Tibial nerve (tissue), 4 donors: ENCODE measurements at places on chromosomes 12 and 14.

GRCh38 chr12:15706010-15706676 lies 83.0 kb downstream of the EPS8 start:
- DNase-seq = no peak

DNA sequence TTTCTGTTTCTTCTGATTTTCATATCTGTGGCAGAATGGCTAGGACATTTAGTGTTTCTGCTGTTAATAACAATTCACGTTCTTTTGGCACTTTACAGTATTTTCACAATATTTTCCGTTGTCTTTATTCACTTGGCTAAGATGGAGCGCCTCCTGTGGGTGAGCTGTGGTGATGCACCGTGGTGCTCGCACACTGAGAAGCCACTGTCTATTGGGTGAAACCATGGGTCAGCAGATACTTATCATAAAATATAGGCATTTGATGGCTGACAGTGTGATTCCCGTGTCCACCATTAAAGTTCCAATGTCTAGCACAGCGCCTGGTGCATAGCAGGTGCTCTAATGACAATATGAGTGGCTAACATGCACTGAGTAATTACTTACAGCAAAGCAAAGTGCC lies 141.8 kb downstream of the VRK1 start:
- no peak for DNase-seq

- DNase-seq = no peak
Observed at GRCh38 chr12:71063087-71063486, 94.7 kb downstream of the TSPAN8 start.

DNA sequence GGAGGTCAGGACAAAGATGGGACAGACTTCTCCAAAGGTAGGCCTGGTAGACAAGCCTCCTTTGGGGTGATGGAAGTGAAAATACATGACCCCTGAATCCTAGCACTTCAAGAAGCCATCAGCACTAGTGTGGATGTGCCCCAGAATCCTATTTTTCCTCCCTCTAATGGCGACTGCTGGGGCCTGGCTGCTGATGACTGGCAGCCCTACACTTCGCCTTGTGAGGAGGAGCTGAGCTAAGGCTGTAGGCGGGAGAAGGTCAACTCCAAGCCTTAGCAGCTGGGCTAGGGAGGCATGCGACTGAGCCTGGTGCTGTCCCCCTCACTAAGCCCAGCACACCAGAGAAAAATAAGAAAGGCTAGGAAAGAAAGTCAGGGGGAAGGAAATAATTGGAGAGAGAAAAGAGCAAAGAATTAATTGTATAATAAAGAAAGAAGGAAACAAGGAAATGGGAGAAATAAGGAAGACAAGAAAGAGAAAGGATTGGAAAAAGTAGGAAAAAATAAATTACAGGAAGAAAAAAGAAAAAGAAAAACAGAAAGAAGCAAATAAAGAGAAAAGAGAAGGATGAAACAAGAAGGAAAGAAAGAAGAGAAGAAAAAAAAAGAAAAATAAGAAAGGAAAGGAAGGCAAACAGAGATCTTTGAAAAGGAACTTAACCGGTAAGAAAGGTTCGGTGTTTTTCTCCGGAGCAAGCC lies 4.7 kb upstream of the HOXC10 start:
- no peak for DNase-seq

DNA sequence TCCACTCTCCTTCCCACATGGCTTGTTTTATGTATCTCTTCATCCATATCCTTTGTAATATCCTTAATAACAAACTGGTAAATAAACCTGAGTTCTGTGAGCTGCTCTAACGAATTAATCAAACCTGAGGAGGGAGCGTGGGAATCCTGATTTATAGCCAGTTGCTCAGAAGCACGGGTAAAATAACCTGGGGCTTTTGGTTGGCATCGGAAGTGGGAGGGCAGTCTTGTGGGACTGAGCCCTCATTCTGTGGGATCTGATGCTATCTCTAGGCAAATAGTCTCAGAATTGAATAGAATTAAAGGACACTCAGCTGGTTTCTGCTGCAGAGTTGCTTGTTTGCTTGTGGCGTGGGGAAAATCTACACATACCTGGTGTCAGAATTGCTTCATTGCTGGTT lies 17.5 kb upstream of the LDHB start:
- no peak for DNase-seq

GRCh38 chr12:40335991-40336390 lies 111.2 kb downstream of the LRRK2 start:
- no peak for DNase-seq

DNA sequence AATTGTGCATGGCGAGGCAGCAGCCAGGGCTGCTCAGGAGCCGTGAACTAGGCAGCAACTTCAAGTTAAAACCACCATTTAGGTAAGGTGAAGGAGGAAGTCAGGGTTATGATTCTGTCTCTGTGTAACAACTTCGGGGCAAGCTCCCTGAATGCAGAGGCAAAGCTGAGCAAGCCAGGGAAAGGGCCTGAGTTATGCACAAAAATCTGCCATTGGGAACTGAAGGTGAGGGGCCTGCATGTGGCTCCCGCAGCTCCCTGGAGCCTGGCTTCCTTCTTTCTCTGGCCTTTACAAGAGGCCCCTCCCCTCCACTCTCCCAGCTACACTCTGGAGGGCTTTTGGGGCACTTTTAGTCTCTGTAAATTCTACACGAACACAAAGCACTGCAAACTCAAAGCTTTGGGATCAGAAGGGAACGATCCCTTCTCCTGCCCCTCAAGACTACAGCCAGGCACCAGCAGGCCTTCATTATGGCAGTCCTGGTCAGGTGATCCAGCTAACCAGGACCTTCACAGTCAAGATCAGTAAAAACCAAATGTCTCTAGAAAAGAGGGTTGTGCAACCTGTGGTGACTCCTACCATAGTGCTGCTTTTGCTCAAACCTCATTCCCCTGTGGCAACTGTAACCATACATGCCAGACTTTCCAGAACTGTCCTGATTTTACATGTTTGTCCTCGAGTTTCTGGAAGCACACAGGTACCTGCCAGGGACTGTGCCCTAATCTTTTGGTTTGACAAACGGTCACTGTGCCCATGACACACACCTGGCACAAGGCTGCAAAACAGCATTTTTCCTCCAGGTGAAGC lies 67.2 kb upstream of the PTGR2 start:
- DNase-seq = no peak

- peak; percentile 62 for DNase-seq
Observed at GRCh38 chr12:113244047-113244460, 22.8 kb downstream of the TPCN1 start.

DNA sequence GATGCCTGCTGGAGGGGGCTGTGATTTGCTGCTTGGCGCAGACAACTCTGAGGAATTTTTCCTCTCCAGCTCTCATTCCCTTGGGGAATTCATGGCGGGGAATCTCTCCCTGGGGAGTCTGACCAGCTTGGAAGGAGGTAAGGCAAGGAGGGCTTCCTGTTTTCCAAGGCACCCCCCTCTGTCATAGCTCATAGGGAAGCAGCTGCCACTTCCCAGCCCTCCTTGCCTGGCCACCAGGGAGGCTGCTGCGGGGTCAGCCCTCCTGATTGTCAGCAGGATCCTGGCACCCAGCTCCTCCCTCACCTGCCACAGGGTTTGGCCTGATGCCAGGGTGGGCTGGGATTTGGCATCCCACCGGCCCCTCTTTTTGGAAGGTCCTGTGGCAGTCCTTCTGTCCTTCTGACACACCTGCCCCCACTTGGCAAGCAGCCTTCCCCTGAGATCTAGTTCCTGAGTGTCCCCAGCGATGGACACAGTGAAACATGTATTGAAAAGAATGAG lies 74.9 kb downstream of the TSPAN9 start:
- DNase-seq = no peak

- no peak for DNase-seq
Observed at GRCh38 chr14:34987180-34987579, 4.4 kb downstream of the SRP54 start.

DNA sequence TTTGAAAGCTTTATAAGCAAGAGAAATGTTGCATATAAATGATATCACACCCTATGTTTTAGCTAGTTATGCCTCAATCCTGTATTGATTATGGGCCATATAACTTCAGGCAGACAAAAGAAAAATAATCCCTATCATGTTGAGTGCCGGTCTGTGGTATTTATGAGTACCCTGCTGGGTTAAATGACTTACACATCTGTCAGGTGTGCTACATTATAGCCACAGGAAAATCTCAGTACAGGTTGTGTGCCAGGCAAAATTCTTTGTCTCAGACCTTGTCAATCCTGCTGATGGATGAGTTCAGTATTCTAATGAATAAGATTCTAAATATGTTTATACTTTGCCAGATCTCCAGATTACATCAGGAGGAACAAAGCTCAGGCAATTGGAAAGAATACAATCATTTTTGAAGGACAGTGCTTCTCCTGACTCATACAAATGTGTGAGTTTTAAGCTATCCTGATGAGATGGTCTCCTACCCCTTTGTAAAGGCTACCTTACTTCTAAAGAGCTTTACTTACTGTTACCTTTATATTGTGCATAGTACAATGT lies 109.8 kb upstream of the FOXG1 start:
- DNase-seq = no peak

DNA sequence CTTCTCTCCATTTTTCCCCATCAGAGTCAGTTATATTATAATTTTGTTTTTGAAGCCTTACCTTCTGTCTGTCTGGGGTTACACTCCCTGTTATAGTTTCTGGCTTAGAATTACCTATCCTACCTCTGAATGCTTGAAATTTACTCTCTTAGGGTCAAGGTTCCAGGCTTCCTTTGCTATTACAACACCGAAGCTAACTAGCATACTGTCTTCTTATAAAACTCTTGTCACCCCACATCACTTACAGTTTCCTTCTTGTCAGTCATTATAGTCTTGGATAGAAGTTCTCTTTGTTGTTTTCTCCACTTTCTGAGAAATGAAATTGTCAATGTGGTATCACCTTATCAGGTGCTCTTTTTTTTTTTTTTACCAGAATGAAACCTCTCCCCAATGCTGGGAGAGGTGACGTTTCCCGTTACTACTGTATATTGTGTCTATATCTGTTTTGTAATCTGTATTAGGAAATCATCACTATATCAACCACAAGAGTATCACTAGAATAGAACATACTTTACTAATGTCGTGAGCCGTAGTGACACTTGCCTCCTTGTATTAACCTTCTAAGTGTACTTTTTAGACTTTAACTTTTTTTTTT lies 69.2 kb upstream of the PSMA6 start:
- no peak for DNase-seq

- no peak for DNase-seq
Observed at GRCh38 chr12:130813949-130814348, 25.1 kb downstream of the STX2 start.

GRCh38 chr12:57888409-57889157 lies 42.1 kb upstream of the CTDSP2 start:
- no peak for DNase-seq

GRCh38 chr14:47949006-47949405 lies 273.6 kb upstream of the MDGA2 start:
- DNase-seq = no peak

DNA sequence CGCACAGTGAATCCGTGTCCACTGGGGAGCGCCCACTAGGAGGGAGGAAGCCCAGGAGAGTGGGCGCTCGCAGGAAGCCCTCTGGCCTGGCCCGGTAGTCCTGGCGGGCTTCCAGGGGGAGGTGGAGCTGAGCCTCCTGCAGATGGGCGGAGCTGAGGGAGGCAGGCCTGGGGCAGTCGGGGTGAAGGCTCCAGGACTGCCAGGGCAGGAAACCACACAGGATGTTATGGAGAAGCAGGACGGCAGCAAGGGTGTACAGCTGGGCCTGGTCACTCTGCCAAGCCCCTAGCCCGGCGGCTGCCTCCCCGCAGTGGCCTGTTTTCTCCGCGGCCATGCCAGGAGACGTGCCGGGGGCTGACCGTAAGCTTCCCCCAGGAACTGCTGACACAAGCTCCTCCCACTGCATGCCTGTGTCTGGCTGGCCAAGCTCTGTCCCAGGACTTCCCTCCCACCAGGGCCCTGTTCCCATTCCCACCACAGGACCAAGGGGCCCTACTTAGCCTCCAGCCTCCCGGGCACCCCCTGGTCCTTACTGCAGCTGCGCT lies 143.4 kb upstream of the C14orf180 start:
- DNase-seq = peak; percentile 25

DNA sequence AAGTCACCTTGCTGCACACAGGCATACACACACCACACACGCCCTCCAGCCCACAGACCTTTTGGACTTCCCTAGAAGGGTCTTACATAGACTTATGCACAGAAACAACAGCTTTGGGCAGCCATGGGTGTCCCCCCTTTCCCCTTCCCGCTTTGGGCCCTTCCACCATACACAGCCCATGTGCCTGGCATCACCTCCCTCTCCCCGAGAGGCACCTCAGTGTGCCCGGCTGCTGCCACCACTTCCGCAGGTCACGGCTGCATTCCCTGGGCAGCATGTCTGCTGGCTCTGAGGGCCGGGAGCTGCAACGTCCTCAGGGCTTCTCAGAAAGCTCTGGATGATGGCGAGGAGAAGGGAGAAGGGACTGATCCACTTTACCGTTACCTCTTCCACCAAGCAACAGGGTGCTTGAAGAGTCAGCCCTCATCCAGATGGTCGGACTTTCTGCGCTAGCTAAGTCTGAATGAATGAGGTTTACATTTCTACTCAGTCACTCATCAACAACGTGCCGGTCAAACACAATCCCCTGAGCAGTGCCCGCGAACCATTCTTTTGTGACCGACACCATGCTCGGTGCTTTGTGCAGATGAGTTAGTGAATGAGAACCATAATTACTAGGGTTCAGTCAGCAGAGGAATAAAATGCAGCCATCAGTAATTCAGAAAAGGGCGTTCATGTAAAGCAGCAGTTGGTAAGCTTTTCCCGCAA lies 72.2 kb upstream of the BCL11B start:
- DNase-seq = no peak

DNA sequence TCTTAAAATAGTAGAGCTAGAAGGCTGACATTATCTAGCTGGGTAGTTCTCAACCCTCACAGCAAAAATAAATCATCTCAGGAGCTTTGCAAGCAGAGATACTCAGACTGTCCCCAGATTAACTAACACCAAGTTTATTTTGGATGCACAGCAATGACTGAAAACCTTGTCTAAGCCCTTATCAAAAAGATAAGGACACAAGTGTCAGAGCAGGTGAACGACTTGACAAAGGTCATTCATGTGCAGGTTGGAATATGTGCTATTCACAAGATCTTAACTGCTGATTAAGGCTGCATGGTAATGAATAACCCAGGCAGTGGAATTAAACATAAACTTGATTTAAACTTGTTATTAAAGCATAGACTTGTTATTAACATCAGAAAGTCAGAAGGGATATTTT lies 246.6 kb downstream of the BTG1 start:
- DNase-seq = no peak

GRCh38 chr12:99549651-99550050 lies 97.9 kb upstream of the GARIN6 start:
- DNase-seq = no peak
